ENCODE measurements at places on chromosomes 16 and 17. TPM values are rescaled to one million over a fixed set of nuclear protein-coding genes. Genes with fewer than 3 reads are reported as not detected.

DNA sequence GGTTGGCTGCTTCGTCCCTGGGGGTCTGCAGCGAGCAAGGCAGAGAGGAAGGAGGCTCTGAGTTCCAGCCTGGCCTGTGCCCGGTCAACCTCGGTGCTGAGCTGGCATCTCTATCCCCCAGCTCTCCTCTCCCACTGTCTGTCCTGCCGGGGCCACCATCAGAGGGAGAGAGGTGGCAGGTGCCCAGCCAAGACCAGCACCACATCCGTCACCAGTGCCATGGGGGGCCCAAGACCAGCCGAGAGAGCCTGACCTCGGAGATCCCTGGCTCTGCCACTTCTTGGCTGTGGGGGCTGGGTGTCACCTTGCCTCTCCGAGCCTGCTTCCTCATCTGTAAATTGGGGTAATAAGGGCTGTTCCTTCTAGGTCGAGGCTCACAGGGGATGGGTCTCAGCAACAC lies 560 bp upstream of the P2RX1 start:
- peaks cover 34% of the 10 kb centered on the region for H3K4me1 ChIP-seq
- no peaks in the 10 kb centered on the region for H3K36me3 ChIP-seq
- no peak overlapping the region for H3K4me3 ChIP-seq
- DNase-seq, result no peak
- no peaks in the 10 kb centered on the region for H3K27me3 ChIP-seq

DNA sequence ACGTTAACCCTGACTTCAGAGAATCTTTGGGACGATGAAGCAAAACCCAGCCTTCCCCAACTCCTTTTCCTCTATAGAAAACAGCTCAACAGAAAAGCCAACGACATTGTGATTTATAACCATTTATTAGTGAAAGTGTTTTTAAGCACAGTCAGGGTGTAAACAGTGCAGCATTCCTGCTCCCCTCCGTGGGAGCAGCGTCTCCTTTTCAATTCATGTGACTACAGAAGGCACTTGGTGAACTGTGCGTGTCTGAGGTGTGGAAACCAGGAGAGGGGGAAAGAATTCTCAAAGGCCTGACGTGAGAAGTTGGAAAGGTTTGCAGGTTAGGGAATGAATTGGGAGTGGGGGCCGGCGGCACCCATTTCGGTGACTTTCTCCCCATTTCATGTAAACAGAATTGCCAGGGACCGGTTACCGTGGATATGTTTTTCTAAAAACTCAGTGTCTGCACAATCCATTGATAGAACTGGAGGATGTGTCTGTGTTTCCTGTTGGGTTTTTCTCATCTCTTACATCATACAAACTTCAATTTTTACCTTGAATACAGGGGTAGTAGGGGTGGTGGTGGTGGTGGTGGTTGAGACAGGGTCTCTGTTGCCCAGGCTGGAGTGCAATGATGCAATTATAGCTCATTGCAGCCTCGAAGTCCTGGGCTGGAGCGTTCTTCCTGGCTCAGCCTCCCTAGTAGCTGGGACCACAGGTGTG lies 53.1 kb downstream of the NDE1 start:
- peaks cover 11% of the 10 kb centered on the region for H3K4me1 ChIP-seq
- DNase-seq, result no peak
- peaks cover 45% of the 10 kb centered on the region for H3K36me3 ChIP-seq
- H3K4me3 ChIP-seq, result no peak overlapping the region

The KRT28 gene
- total RNA-seq, result not detected

The MYH11 gene
- total RNA-seq, result not detected

The CAVIN1 gene
- 3.8 TPM for total RNA-seq

The VTN gene
- total RNA-seq, result 0.23 TPM

The KRTAP4-5 gene
- not detected for total RNA-seq
